ENCODE measurements at places on chromosomes 12 and 14. TPM values are rescaled to one million over a fixed set of nuclear protein-coding genes. Genes with fewer than 3 reads are reported as not detected.

Gene C12orf54
- not detected for total RNA-seq

Gene ANKRD33
- total RNA-seq, result not detected

Gene NTF3
- not detected for total RNA-seq

Gene TDP1
- 23.3 TPM for total RNA-seq

Gene JAG2
- 0.27 TPM for total RNA-seq

Gene EXOC3L4
- total RNA-seq, result 0.29 TPM

Gene TSPAN8
- total RNA-seq, result not detected

Gene ESPL1
- 33.5 TPM for total RNA-seq

Gene SLC25A3
- total RNA-seq, result 507 TPM

Gene SERPINA12
- total RNA-seq, result not detected

Gene ANAPC7
- 69.3 TPM for total RNA-seq

Gene FKBP4
- 91.5 TPM for total RNA-seq

Gene P2RX7
- 0.75 TPM for total RNA-seq

Gene TPPP2
- not detected for total RNA-seq

Gene CD69
- not detected for total RNA-seq

Gene UBE2N
- total RNA-seq, result 178 TPM

Gene GPRC5A
- total RNA-seq, result 112 TPM

Gene MCRS1
- 84.6 TPM for total RNA-seq

Gene GLT8D2
- 2.2 TPM for total RNA-seq
